Bronchial epithelial cell (primary cell): ENCODE measurements at places on chromosomes 11 and 22. TPM values are rescaled to one million over a fixed set of nuclear protein-coding genes. Genes with fewer than 3 reads are reported as not detected.

The KLHDC7B gene
- total RNA-seq: 0.26 TPM in 2 replicates

- no peak for DNase-seq
Measured at GRCh38 chr11:86510097-86510496, 135.4 kb downstream of the CCDC81 start.

The FAM227A gene
- 0.26 and 0.38 TPM in 2 replicates for total RNA-seq

DNA sequence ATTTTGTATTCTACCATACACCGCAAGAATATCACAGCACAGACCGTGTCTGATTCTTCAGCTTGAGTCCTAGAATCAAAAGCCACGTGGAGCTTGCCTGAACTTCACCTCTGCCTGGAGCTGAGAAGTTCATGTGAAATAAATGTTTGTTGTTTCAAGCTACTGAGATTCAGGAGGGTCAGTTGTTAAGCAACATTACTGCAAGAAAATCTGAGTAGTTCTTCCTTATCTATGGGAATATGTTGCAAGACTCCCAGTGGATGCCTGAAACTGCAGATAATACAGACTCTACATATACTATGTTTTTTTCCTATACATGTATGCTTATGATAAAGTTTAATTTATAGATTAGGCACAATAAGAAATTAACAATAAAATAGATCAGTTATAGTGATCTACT, 995.3 kb downstream of the TBC1D22A start:
- DNase-seq: no peak

DNA sequence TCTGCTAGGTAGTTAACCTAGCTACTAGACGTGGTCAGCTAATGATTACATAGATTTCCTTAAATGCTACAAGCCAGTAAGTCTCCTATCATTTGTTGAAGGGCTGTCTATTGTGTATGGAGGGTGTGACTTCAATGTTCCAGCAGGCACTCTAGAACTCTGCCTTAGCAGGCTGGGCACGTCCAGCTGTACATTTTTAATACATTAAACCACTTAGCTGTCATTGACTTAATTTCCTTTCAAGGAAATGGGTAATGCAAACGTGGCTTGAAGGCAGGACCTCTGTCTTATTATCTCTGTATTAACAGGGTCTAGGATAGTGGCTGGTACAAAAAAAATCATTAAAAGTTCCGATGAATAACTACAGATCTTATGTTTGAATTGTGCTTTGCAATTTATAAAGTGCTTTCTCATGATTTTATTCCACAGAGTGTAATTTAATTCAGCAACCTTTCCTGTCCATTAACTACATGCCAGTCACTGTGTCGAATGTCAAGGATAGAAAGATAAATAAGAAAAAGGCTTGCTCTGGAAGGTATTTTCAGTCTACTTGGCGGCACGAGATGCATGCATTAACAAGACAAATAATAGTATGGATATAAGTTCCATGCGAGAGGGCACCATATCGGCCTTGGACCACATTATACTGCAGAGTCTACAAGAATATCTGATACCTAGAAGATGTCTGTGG, 60.3 kb downstream of the APOL3 start:
- no peak for DNase-seq

The VSTM5 gene
- 0.51 and 0.79 TPM in 2 replicates for total RNA-seq

GRCh38 chr11:92342034-92342720, 117.6 kb downstream of the FAT3 start:
- DNase-seq: no peak

The MMP26 gene
- not detected in 2 replicates for total RNA-seq

- no peak for DNase-seq
Measured at GRCh38 chr22:22362936-22363335, 118.3 kb downstream of the VPREB1 start.

DNA sequence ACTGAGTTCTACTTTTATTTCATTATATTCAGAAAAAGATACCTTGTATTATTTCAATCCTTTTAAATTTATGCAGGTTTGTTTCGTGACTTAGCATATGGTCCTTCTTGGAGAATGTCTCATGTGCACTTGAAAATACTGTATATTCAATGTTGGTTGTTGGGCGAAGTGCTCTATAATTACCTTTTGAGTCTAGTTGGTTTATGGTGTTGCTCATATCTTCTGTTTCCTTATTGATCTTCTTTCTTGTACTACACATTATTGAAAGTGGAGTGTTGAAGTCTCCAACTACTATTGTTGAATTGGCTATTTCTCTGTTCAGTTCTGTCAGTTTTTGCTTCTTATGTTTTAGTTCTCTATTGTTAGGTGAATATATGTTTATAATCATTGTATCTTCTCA, 90.4 kb downstream of the KCNQ1OT1 start:
- DNase-seq: no peak

GRCh38 chr11:121999651-122000050, 116.4 kb downstream of the BLID start:
- no peak for DNase-seq

- DNase-seq: no peak
Measured at GRCh38 chr11:12058425-12059115, 50.1 kb upstream of the DKK3 start.

The PIK3C2A gene
- 35.0 and 40.3 TPM in 2 replicates for total RNA-seq

- no peak for DNase-seq
Measured at GRCh38 chr11:118152020-118152551, 537 bp downstream of the SCN4B start.

DNA sequence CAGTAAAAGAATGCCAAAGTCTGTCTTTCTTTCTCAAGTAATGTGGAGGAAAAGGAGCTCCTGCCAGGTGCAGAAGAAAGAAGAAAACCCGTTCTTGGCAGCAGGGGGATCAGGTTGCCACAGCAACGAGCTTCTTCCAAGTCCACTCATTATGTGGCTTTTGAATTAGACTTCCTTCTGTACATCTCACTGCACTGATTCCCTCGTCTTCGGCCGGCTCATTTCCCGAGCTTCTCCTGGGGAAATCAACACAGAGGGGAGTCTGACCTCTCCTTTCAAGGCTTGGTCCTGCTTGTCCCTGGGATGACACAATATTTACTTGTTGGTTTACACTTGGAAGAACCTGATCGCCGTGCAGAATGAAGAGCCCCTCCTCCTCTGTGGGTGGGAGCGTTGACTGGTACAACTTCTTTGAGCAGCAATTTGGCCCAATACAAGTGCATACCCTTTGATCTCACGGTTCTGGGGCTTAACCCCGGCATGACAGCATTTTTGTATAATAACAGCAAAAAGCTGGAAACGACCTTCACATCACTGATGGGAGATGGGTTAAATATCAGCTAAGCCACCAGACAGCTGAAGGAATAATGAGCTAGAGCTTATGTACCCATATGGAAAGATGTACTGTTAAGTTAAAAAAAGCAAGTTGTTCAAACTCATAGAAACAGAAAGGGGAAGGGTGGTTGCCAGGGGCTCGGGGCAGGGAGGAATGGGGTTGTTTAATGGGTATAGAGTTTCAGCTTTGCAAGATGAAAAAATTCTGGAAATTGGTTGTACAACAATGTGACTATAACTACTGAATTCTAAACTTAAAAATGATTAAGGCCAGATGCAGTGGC, 35.4 kb downstream of the MCHR1 start:
- DNase-seq: peak; percentile 38

GRCh38 chr22:46366801-46367706, 31.5 kb downstream of the TRMU start:
- DNase-seq: no peak

GRCh38 chr11:124814739-124815138, 14.5 kb upstream of the MSANTD2 start:
- DNase-seq: no peak

The ART5 gene
- not detected in 2 replicates for total RNA-seq

GRCh38 chr11:83401506-83402225, 115.5 kb upstream of the CCDC90B start:
- no peak for DNase-seq

- DNase-seq: peak; percentile 77
Measured at GRCh38 chr11:75814363-75814676, 690 bp upstream of the UVRAG start.

- DNase-seq: no peak
Measured at GRCh38 chr11:67117672-67118180, 1.3 kb upstream of the KDM2A start.

The GSTP1 gene
- total RNA-seq: 1,931 and 3,840 TPM in 2 replicates

DNA sequence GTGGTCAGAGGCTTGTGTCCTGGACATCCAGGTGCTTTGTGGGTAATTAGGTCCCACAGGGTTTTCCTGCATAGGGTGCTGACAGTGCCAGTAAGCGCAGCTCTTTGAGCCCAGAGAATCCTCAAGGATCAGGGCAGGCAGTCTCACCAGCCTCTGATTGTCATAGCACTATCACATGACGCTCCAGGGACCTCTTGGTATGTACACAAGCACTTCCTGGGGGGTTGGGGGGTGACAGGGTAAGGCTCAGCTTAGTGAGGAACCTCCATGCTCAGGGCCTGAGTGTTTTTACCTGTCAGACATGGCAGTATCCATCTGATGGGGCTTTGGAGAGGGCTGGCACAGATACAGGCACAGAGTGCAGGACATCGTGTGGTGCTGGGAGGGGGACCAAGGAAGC, 27.9 kb upstream of the SUSD2 start:
- no peak for DNase-seq

DNA sequence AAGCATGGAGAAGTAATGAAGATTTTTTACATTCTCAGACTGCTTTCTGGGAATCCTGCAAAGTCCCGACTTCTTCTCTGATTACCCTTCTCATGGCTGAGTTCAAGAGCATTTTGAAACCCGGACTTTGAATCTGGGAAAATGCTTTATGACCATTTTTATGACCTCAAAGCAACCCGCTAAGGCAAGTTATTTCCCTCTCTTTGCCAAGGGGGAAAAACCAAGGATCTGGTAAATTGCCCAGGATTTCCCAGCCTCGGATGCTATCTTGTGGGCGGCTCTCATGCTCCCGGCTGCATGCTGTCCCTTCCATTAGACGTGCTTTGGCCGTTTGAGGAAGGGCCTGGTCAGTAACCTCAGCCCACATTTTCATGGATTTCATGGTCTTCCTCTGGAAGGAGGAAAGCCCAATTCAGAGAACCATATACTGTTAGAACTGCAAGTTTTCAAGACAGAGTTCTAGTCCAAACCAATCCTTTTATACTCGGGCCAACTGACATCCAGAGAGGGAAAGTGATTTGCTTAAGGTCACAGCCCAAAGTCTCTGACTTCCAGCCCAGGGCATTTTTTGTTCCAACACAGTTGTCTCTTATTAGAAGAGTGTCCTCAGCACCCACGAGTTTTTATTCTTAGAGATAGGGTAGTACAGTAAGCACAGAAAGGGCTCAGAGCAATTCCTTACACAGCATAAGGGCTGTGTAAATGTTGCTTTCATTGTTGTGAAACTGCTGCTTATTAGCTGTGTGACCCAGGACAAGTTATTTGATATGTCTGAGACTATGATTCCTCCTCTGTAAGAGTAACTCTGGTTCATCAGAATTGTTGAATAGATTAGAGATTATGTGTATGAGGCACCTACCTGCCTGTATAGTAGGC, 77.4 kb downstream of the NAV2 start:
- no peak for DNase-seq

The CRYAB gene
- total RNA-seq: 1.2 TPM in 1 of 2 replicates, not detected in the other

DNA sequence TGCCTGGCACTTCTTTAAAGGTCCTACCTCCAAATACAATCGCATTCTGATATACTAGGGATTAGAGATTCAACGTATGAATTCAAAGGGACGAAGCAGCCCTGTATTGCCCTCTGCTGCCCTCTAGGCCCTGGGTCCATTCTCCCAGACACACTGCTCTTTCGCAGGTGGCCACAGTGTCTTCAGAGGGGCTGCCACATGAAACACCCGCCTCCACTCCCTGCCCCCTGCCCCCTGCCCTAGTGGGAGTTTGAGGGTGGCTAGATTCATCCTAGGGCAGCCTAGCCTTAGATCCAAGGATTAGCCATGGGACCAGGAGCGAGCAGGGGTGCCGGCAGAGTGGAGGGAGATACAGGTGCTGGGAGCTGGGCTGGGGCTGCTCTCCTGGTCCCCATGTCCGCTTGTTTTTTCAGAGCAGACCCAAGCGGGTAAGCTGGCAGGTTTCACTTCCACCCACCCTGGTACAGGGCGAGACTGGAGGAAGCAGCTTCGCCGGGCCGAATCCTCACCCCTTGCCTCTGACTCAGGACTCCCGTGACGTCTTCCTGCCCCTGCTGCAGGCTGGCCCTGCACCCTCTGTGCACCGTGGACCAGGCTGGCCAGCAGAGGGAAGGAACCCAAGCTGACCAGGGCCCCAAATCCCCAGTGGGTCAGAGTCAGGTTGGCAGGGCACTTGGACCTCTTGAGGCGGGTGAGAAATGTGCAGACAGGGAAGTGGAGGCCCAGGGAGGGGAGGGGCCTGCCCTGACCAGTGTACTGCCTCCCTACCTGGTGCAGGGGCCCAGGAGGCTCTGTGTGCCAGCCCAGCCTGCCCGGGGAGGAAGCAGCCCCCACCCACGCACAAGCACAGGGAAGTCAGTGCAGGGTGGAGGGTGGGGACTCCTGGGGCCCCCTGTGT, 28.4 kb upstream of the HMOX1 start:
- peak; percentile 35 for DNase-seq

DNA sequence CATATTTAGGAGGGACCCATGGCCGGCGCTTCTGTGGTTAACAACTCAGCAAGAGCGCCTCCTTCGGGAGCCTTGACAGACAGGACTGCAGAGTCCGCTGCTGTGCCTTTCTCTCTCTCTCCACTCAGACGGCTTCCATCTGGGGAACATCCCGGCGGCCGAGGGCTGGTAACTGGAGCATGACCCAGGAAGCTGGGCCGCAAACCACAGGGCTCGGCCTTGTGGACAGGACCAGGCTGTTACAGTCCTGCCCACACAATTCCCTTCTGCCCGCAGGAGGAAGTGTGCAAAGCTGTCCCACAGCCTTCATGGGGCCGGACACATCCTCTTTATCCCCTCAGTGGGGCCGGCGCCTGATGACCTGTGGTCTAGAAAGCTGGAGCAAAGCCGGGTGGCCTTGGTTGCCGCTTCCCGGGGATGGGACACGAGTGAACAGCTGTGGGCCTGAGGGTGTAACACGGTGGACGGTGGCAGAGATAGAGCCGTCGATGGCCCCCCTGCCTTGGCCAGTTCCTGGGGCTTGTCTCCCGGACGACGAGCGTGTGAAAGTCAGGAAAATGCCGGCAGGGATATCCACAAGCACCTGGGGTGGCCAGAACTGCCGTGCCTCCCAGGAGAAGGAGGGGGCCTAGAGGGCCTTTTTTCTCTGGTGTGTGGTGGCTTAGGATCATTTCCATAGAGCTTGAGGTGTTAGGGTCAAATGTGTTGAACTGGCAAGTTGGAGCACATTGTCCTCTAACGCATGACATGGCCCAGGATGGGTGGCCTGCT, 50.1 kb downstream of the FBLN1 start:
- peak; percentile 20 for DNase-seq

DNA sequence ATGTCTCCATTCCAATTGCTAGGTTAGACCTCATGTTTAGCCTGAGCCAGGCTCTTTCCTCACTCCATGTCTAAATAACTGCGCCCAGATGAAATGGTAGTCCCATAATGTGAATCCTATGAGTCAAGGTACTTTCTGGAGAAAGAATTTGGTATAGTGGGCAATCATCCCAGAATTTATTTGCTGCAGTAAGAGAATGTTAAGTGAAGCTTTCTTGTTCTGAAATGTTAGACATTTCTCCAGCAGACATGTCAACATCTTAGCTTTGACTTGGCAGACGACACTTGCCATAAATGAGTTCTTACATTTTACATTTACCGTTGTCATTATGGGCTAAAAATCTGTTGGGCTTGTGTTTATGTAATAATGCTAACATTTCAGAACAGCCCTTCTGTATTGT, 165.2 kb downstream of the PGR start:
- no peak for DNase-seq

GRCh38 chr11:98565311-98565710, 455.4 kb upstream of the CNTN5 start:
- DNase-seq: no peak
